CD4-positive, alpha-beta T cell treated with Interleukin-1 beta for 1 hour (primary cell): ENCODE measurements at places on chromosomes 5 and 9.

DNA sequence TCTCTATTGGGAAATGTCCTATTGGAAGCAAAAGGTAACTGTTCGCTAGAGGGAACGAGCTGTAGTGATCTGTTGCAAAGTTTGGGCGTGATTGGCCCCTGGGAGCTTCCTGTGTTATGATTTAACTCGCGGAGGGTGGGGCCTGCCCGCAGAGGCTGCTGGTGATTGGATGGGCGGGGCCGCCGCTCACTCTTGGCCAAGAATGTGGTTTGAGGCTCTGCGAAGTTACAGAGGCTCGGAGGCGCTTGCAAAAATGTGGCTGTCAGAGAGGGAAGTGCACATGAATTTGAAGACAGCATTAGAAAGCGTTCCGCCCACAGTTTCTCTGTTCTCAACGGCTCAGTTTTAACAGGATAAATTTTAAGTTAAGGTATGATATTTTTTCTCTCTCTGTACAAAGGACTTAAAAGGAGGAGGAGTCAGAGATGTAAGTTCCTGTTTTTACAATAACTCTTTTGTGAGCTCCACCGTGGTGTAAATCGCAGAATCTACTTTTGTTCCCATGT, 46.9 kb downstream of the CNTRL start:
- DNase-seq = peak; percentile 94

- no peak for DNase-seq
Measured at GRCh38 chr5:59266410-59266809, 627.1 kb downstream of the PDE4D start.

DNA sequence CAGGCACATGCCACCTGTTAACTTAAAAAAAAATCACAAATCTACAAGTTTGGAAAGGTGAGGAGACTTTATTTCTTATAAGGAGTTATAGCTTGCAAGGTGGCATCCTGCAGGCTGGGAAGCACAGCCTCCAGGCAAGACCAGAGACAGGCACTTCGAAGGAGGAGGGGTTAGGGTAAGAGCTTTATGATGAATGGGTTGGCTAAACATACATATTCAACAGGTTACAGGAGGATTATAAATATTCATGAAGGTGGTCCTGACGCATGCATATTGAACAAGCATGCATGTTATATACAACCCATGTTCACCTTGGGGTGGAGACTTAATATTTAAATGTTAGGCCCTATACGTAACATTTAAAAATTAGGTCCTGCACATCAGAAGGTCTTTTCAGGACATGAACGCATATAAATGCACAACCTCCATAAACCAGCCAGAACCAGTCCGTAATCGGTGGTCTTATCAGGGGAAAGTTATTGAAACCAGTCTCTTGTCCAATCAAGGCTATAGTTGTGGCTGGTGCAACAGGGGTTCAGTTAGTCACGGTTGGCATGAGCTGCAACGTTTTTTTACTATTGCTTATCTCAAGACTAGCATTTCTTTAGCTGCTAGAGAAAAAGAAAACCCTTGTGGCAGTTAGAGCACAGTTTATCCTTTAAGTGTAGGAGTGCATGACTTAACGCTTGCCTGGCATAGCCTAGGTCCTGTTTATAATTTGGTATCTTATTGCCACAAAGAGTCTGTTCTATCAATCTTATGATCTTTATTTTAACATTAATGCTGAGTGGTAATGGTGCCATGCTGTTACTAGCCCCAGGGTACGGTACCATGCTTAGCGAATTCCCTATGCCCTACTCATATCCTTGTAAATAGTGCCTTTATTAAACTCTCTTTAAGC, 72.7 kb downstream of the C9orf57 start:
- no peak for DNase-seq

- no peak for DNase-seq
Measured at GRCh38 chr9:12790001-12790400, 15.2 kb downstream of the LURAP1L start.

GRCh38 chr5:76169146-76169905, 86.1 kb downstream of the SV2C start:
- no peak for DNase-seq

DNA sequence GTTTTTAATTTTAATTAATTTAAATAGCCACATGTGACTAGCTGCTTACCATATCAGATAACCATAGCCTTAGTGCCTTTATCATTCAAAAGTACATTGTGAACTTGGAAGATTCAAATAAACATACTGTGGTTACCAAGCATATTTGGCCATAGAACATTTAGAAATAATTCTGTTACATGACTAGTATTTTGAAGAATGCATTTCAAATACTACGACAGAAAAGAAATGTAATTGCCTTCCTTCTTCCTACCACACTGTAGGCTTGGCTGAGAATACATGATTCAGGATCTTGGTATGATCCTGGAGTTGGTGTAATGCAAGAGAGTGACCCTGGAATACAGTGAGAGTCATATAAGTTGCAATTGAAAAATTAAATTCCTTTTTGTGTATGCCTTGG, 109.7 kb upstream of the PCA3 start:
- no peak for DNase-seq

- no peak for DNase-seq
Measured at GRCh38 chr9:124017929-124018729, 6.6 kb downstream of the LHX2 start.

- no peak for DNase-seq
Measured at GRCh38 chr5:41118177-41118576, 47.0 kb upstream of the MROH2B start.

DNA sequence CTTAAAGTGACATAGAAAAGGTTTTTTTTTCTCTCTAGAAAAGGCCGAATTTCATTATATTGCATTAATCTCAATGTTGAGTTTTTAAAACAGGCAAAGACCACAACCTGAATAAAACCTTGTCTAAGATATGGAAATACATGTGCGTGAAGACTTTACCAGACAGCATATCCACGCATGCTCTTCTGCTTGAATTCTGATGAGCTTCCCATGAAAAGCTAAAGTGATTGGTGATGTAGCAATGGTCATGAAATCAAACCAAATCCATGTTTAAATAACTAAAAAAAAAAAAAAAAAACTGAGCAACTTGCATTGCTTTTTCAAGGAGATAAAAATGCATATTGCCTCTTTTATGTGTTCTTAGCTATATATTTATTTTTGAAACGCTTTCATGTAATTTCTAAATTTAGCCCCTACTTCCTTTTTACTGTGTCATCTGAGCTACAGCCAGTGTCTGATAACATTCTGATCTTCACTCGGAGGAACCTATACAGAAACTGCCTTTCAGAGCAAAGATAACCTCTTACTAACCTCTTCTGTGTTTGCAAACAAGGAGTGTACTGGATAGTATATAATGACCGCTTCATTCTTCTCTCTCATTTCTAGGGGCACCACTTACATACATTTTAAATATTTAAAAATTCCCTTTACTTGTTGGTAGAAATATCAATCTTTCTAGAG, 179.1 kb upstream of the GNA14 start:
- no peak for DNase-seq

DNA sequence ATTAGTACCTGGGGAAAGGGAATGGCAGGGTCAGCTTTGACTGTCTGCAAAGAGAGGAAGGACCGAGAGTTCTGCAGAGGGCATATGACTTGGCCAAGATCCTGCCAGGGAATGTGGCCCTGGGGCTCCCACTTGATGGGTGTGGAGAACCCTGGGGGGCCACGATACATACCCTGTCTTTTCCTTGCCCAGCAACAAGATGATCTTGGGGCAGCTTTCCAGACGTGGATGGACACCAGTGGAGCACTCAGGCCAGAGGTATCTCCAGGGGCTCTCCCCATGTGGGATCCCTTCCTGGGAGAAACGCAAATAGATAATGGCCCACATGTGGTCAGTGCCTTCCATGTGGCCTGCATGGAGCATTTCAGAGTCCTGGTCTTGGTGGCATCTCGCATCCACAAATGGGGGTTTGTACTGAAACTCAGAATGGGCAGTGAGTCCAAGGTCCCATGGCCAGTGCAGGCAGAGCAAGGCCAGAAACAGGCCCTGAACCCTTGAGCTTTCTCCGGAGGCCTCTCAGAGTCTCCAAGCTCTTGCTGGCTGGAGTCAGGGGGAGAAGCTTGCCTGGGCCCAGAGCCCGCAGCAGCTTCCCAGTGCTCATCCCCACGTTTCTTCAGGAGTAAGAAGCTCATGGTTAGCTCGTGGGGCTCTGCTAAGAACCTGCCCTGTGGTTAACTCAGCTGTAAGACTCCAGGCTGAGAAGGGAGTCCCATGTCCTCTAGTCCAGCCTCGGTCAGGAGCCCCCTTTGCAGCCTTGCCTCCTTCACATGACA, 18.3 kb upstream of the ORM1 start:
- DNase-seq = no peak

DNA sequence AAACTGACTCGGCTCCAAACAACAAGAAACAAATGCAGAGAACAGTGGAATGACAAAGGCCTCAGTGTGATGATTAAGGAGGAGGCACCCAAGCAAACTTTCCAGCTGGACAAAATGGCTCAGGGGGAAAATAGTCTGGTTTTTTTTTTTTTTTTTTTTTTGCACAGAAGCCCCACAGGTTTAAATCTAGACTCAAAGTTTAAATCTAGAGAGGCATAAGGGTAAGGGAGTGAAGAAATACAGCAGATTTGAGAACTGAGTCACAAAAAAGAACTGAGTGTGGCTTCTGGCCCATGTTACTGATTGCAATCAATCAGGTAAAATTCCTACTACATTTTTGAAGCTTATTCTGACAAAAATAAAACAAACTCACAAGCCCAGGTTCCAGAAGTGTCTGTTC, 12.3 kb downstream of the BOD1 start:
- no peak for DNase-seq

GRCh38 chr5:108788142-108788541, 40.4 kb downstream of the FER start:
- no peak for DNase-seq

GRCh38 chr9:130680836-130681768, 12.5 kb upstream of the EXOSC2 start:
- DNase-seq = peak; percentile 57

DNA sequence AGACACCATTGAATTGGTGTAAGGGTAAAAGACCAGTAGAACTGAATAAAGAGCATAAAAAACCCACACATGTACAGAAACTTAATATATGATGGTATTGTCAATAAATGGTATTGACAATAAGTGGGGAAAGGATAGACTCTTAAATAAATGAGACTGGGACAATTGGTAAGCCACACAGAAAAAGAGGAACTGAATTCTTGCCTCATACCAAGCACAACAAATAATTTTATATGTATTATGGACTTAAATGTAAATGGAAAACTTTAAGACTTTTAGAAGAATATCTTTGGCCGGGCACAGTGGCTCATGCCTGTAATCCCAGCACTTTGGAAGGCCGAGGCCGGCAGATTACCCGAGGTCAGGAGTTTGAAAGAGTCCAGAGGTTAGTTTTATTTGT, 37.9 kb upstream of the PPP2CA start:
- DNase-seq = no peak

DNA sequence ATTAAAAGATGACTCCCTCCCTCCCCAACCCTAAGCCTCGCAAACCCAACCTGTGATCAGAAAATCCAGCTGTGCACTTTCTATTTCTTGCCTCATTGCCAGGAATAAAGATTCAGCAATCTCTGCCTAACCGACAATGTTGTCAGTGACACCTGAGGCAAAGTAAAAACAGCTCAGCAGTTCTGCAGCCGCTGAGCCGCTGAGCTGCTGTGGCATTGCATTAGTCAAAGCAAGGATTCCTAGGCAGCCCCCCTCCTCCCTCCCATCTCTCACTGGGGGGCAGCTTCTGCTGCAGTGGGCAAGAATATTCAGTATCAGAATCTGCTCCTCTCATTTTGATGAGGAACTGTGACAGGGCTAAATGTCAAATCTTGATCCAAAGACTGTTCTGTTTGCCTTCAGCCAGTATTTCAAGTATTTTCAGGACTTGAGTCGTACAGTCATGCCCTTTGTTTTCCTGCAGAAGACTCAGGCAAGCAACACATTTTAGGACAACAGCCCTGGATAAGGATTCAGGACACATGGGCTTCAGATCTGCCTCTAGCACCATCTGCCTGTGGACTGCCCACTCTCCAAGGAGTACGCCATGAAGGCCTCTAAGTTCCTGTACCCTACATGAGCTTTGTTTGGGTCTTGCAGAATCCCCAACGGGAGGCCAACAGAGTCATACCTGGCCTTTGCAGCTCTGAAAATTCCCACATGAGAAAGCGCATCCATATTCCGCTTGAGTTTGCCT, 41.1 kb upstream of the DAP start:
- DNase-seq = no peak

DNA sequence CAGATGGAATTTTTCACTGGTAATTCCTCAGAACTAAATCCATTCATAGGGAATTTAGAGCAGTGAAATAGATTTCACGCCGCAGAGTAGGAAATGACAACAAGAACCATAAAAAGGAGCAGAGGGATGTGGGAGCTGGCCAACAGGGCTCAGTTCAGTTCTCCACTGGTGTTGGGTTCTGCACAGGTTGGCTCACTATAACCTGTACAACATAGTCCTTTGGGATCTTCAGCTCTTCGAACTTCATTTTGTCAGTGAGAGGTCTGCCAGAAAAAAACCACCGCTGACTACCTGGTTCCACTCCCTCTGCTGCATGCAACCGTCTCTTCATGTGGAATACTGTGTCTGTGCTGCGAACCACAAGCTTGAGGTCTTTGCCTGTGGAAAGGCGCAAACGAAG, 17.7 kb downstream of the EFCAB9 start:
- DNase-seq = no peak

- no peak for DNase-seq
Measured at GRCh38 chr9:98043915-98044314, 12.6 kb upstream of the NANS start.

GRCh38 chr9:77943057-77943456, 88.6 kb downstream of the GNAQ start:
- no peak for DNase-seq

DNA sequence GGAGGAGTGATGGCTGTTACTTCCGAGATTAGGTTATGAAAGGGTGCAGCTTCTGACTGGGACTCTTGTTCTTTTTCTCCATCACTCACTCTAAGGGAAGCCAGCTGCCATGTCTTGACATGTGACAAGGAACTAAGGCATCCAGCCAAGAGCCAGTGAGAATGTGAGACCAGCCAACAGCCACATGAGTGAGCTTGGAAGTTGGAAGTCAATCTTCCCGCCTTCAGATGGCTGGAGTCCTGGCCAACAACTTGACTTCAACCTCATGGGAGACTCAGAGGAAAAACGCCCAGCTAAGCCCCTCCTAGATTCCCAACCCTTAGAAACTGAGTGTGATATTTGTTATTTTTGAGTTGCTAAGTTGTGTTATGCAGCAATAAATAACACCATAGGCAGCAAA, 201.1 kb downstream of the SNX18 start:
- DNase-seq = no peak

- DNase-seq = no peak
Measured at GRCh38 chr9:109735801-109736200, 44.2 kb upstream of the PALM2AKAP2 start.
